ENCODE measurements at places on chromosomes 5 and 9.
A peak's percentile ranks its signal among the peaks of the same experiment; 100 is the strongest.

DNA sequence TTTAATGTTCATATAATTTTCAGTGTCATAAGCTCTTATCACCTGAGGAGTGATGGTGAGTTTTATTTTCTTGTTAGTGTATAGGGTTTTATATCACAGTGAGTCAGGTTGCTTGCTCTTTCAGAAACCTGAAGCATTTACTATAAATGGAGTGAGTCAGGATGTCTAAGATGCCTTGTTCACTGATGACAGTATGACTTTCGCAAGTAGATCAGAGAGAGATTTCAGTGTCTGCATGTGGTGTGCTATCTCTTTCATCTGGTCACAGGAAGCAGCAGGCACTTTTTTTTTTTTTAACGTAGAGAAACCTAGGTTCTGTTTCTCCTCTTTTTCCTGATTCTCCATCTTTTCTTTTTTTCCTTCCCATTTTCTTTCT is 237.1 kb downstream of the DMRTA1 start:
- DNase-seq, result no peak

GRCh38 chr9:87581513-87581912 is 83.8 kb downstream of the DAPK1 start:
- DNase-seq, result no peak

GRCh38 chr9:27572061-27572460 is 1.2 kb downstream of the C9orf72 start:
- no peak for DNase-seq

DNA sequence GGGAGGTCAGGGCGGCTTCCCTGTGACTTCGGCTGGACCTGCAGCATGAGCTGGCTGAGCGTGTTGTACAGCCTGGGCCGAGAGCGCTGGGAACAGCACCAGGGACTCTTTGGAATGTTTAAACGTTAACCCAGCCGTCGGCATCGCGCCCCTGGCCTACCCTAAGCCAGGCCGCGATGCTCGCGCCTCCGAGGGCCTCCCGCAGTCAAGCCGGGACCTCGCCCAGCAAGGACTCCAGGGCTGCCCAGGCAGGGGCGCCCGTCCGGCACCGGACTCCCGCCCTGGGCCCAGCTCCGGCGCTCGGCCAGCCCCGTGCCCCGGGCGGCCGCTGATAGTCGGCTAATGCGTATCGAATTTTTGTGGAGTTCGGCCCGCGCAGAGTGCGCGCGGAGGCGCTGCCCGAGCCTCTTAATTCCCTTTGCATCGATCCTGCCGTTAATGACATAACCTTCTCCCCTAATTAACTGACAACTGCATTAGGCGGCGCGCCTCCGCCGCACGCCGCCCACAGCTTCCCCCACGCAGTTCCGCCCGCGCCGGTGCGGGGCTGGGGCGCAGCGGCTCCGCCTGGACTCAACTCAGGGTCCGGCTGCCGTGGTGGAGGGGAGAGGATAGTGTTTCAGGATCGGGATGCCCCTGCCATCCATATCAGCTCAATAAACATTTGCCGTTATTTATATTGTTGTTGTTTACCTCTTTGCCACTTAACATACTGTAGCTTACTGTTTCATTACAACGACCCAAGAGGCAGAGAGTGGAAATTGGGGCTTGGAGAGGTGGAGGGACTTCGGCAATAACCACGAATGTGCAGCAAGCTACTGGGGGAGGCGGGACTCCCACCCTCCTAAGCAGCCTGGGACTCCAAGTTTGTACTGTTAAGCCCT is 28.8 kb upstream of the CDC23 start:
- DNase-seq, result no peak

GRCh38 chr5:132067941-132068808 is 5.4 kb upstream of the CSF2 start:
- DNase-seq, result no peak

GRCh38 chr5:129661366-129662035 is 86.4 kb upstream of the MINAR2 start:
- DNase-seq, result no peak

DNA sequence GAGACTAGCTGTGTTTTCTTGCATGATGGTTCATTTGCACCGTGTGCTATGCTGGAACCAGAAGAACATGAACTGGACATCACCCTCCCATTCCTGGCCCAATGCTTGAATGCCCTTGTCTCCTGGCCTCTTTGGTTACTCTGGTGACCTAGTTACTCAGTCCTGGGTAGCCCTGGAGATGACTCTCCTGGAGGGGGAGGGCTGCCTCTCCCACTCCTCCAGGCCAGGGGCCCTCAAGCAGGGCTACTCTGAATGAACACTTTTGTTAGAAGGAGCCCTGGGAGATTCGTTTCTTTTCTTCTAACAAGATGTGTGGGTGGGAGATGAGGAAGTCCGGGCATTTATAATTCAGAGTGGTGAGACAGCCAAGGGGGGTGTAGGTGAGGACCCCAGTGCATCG is 12.0 kb upstream of the NKX2-5 start:
- DNase-seq, result no peak

DNA sequence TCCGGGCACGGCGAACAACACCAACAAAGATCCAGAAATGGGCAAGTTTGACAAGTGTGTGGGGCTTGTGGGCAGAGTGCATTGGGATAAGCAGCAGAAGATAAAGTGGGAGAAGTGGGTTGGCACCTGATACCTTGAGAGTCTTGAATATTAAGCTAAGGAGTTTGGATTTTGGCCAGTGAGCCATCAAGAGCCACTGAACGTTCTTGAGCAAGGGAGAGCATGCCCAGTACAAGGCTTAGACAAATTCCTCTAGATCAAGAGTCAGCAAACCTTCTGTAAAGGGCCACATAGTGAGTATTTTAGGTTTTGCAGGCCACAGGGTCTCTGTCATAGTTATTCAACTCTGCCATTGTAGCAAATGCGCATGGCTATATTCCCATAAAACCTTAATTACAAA is 26.6 kb upstream of the TRMT10B start:
- DNase-seq, result no peak

DNA sequence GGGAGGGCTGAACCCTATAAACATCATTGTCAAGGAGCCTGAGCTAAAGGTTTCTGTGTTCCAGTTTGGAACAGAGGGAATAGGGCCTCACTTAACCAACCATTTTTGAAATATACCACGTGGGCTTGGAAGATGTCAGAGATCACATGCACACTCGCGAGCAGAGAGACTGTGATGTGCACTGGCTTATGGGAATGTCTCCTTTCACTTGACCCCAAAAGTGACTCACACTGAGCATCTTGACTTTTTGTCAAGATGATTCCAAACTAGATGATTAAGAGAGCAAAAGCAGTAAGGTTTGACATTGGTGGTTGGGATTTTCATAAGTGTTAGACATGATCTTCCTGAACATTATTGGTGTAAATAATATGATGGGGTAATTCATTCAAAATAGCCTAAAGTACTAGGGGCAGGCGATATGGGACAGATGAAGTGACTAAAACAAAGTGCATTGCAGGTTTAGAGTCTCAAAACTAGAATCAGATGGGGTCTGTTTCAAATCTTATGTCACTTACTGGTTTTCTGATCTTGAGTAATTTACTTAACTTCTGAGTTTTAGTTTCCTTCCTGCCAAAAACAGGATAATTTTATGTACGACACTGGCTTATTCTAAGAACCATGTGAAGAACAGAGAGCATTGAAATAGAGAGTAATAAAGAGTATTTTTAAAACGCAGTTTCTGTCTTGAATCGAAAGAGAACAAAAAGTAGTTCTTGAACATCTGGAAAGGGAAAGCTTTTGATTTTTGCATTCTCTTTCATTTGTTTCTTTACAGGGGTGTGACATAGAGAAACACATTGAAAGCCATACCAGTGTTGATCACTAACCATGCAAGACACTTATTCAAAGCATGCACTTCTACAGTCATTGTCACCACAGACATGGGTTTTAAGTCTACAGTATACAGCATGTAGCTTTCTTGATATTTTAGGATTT is 383.0 kb downstream of the DIRAS2 start:
- DNase-seq, result peak; percentile 22

DNA sequence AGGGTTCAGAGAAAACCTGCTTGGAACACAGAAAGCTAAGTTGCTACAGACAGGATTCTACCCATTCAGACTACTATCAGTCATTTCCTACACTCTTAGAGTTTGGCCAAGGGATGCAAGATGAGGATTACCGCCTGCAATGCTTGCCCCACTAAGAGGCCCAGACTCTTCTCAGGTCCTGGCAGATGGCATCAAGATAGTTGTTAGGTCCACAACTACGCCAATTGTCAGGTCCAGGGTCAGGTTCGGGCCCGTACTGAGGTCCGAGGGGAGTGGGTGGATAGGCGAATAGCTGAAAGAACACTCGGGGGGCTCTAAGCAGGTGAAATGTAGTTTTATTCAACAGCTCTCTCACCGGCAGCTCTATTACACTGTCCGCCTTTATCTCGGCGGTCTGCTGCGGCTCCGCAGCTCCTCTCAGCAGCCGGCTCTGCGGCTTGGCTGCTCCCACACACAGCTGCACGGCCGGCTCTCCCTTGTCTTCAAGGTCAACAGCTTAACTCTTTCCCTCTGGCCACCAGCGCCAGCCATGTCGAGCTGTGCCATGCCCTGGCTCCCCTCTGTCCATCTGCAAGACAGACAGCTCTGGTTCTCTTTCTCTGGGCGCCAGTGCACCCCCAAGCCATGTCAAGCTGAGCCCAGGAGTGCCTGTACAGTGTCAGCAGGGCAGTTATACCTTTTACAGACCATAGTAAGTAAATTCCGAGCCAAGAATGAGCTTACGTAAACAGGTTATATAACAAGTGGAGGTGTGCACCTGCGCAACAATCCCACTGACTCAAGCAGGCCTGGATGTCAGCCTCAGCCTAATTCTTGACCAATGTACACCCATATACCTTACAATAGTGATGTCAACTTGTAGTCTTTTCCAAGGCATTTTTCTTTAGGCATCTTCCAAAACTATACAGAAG is 24.0 kb downstream of the ENC1 start:
- DNase-seq, result no peak

- DNase-seq, result peak; percentile 11
Measured at GRCh38 chr5:112604732-112605630, 132.7 kb upstream of the APC start.

- no peak for DNase-seq
Measured at GRCh38 chr5:172491481-172491880, 37.2 kb upstream of the SH3PXD2B start.

DNA sequence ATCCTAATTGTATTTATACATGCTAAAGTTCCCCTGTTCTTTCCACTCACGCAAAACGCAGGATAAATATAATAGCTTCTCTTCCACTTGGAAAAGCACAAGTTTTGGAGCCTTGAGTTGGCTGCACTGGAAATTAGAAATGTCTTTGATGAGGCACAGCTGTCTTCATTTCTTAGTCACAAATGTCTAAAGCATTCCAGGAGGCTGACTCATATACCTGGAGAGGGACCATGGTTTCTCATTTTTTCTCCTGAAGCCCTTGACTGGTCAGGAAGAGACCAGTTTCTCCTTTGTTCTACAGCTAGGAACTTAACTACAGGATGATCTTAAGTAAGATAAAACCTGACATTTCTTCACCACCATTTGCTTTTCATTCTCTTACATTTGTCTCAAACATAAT is 16.2 kb downstream of the MTX3 start:
- no peak for DNase-seq

DNA sequence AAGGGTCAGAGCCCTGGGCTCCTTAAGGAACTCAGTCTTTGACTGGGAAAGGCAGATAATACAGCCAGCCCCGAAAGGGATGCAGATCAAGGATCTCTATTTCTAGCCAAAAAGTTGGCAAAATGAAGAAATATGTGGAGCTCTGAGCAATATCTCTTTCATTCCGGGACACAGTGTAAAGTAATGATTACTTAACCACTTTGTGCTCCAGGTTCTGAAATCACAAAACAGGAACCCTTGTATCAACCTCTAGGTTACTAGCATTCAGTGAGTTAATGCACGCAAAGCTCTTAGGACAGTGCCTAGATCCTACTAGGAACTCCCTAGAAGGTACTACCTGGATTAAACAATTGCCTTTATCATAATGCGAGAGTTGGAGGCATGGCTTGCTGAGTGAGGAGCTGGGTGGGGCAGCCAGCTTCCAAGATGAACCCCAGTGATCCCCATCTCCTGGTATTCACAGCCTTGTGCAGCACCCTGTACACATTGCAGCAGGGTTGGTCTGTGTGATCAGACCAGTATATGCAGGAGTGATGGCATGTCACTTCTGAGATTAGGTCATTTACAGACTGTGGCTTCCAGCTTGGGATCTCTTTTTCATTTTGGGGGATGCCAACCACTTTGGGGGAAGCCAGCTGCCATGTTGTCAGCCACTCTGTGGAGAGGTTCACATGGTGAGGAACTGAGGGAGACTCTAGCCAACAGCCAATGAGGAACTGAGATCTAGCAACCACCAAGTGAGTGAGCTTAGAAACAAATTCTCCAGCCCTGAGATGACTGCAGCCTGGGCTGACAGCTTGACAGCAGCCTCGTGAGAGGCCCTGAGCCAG is 103.1 kb upstream of the SLC44A1 start:
- peak; percentile 38 for DNase-seq

- DNase-seq, result peak; percentile 74
Measured at GRCh38 chr5:132473019-132473531, 17.5 kb downstream of the IRF1 start.

- no peak for DNase-seq
Measured at GRCh38 chr9:137664676-137665075, 45.9 kb downstream of the EHMT1 start.

- no peak for DNase-seq
Measured at GRCh38 chr9:110655754-110656641, 12.6 kb upstream of the MUSK start.

DNA sequence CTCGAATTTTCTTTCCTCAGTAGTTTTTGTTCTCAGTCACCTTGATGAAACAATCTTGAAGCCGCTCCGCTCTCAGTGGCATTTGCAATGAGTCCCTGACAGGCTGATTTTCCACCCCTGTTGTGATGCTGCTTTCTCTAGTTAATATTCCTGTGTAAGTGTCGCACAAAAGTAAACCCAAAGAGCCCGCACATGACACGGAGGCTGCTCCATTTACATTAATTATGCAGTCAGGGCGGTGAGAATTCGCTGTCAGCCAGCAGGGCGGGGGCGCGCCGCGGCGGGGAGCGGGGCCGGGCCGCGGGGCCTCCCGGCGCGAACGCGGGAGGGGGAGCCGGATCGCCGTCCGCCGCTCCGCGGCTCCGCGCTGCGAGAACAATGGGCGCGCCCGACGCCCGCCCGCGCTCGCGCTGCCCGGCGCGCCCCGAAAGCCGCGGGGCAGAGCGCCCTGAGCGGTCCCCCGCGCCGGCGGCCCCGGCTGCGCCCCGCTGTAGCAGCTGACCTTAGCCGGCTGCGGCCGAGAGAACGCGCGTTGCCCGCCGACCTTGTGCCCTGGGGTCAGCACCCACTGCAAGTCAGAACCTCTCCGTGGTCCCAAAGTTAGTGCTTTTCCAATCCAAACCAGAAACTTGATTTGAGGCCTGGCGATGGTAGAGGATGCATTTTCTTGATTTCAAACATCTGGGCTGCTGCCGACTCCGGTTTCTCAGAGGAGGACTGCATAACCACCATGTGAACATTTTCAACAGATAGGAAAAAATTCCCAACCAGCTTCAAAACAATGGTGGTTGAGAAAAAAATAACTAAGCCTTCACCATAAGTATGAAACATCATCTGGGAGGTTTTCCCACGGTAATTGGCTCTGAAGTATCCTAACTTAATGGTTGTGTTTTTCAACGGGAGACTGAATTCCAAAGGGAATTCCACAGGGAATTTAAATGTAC is 142.6 kb downstream of the PBX3 start:
- peak; percentile 64 for DNase-seq
